ENCODE measurements at places on chromosomes 2 and 18. TPM values are rescaled to one million over a fixed set of nuclear protein-coding genes. Genes with fewer than 3 reads are reported as not detected.
A peak's percentile ranks its signal among the peaks of the same experiment; 100 is the strongest.

DNA sequence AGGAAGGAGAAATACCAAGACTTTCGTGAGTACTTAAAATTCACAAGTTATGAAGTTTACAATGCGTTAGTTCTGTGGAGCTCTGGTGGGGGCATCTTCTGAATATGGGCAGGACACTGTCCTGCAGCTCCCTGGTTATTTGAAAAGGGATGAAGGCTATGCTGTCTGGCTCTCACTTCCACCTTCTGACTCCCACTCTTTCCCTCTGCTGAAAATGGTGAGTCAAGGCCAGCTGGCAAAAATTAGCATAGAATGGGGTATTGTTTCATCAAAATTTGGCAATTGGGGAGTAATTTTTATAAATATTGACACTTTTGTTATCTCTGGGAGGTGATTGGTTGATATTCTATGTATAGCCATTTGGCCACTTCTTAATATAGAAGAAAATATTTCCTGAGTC, 177.4 kb downstream of the PARD3B start:
- no peak for DNase-seq

- DNase-seq, result peak; percentile 62
Measured at GRCh38 chr2:201827621-201828020, 21.3 kb downstream of the CDK15 start.

DNA sequence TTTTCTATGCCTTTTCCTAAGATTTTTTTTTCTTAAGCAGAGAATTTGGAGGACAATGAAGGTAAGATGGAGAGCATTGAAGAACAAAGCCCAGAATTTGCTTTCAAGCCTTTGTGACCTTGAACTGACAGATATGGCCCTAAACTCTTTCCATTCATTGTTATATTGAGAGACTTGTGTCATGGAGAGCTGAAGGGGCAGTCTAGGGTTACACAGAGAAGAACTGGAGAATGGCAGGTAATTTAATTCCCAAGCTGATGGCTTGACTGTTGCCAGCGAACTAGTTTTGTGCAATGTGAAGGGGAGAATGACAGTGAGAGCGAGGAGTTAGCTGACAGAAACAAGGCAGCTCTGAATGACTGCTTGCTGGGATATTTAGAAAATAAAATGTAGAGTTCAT, 1344.2 kb downstream of the LRP1B start:
- DNase-seq, result no peak

GRCh38 chr2:153388246-153388645, 90.3 kb downstream of the RPRM start:
- peak; percentile 17 for DNase-seq

GRCh38 chr2:225456619-225457260, 57.2 kb downstream of the NYAP2 start:
- DNase-seq, result no peak

DNA sequence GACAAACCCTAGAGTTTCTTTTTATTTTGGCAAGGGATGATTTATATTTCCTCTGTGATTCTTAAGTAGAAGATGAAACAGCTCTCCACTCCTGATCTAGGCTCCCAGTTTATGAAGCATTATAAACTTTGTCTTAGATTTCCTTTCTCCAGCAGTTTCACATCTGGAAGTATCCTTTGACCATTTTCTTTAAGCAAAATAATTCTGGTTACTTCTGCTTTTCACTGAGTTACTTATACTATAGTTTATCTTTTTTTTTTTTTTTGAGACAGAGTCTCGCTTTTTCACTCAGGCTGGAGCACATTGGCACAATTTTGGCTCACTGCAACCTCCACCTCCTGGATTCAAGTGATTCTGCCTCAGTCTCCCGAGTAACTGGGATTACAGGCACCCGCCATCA, 45.5 kb downstream of the KCMF1 start:
- DNase-seq, result no peak

MOCOS gene
- 3.2 TPM for total RNA-seq

GRCh38 chr2:109222422-109222821, 93.4 kb downstream of the SH3RF3 start:
- no peak for DNase-seq

DNA sequence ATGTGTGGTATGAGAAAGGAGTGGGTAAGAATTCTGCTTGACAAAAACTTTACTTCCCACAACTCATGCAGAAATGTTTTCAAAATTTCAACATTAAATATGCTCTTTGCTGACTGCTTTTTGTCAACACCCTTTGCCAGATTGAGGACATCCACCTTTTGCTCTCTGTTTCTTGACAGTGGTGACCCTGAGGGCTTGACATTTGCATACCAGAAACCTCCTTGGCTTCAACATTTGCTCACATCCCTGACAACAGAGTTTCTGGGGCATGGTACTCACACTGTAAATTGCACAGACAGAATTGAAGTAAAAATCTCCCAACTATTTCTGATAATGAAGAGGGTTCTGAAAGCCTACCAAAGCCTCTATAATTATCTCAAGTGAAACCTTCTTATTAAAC, 95.7 kb downstream of the RND3 start:
- DNase-seq, result no peak

DNA sequence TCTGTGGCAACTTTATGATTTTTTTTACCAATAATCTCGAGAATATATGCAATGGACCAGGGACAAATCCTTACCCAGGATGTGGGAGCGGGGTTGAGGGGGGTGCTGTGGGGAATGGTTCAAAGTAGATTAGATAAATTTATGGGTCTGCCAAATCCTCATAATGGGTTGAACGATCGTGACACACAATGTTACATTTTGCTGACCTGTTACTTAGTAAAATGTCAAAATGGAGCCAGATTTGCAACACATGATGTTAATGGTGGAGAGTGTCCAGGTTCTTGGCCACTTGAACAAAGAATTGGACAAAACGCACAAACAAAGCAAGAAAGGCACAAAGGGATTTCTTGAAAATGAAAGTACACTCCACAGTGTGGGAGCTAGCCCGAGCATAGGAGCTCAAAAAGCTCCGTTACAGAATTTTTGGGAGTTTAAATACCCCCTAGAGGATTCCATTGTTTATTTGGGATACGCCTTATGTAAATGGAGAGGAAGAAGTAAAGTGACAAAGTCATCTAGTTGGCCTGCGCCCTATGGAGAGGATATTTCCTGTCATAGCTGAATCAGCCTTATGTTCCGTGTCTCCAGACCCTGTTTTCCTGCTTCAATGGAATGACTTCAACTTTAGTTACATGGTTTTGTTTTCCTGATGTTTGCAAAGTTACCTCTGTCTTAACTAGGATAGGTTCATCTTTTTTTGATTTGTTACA, 776.0 kb downstream of the DCC start:
- no peak for DNase-seq

GRCh38 chr2:115083225-115083624, 640.8 kb downstream of the DPP10 start:
- no peak for DNase-seq

DNA sequence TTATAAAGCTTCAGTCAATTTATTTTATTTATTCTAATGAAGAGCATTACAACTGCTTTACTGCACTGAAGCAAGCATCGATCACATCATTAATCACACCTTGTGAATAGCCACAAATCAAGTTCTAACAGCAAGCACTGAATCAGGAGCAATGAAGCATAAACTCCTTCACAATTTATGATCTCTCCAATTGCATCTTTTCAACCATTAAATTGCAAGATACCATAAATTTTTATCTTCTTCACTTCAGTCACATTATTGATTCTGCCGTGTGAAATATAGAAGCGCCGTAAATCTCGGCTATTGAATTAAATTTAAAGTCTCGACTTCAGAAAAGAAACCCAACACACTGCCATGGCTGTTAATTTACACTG, 298.7 kb downstream of the CDCA7 start:
- no peak for DNase-seq

DNA sequence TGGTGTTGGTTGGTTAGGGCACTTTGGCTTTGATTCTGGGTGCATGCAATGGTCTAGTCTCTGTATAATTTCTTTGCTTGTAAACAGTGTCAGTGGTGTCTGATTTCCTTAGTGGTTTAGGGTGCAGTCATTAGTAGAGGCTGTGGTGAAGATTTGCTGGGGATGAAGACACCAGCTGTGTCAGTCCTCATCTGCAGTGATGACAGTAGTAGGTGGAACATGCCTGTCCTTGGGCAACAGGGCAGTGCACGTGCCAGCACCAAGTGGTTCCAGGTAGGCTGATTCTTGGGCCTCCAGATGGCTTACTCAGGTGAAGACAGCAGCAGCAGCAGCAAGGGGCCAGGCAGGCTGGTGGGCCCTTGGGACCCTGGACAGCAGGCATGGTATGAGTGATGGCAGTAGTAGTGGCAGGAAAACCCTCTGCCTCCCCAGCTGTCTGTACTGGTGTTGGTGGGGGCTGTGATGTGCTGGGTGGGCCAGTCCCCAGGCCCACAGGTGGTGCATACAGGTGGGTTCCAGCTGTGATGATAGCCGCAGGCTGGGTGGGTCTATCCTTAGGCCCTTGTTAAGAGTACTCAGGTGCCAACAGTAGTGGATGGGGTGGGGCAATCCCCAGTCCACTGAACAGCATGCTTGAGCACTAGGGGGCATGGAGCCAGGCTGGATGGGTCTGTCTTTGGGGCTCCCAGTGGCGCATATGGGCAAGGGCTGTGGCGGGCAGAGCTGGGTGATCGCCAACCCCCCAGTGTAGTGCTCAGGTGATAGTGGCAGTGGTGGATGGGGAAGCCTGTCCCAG, 140.7 kb upstream of the THUMPD2 start:
- no peak for DNase-seq

DNA sequence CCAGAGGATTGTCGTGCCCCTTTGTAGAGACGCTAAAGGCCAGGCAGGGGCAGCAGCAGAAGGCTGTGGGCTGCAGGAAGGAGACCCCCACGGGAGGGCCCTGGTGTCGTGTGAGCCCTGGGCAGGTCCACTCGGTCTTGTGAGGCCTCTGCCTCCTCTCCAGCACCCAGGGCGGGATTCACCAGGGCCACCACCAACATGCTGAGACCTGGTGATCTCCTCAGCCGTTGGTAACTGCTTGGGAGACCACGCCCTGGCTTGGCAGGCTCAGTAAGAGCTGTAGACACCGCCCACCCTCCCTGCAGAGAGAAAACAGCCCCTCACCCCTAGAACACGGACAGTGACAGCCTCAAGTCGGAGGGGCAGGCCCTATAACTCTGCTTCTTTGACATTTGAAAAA, 21.1 kb downstream of the MBP start:
- DNase-seq, result no peak

DNA sequence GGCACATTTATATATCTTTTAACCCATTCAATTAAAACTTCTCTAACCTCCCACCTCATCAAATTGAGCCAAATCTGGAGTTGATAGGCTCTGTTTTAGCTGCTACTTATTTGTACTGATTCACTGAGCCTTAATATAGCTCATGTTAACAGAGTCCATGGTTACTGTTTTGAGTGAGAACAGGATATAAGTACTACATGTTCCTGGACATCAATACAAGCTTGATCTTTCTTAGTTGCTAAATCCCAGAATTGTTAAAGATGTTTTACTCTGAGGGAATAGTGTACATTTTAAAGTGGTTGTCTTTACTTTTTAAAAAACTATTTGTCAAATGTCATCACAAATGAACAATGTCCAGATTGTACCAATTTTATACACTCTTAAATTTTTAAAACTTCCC, 157.7 kb downstream of the RPRM start:
- DNase-seq, result no peak

DNA sequence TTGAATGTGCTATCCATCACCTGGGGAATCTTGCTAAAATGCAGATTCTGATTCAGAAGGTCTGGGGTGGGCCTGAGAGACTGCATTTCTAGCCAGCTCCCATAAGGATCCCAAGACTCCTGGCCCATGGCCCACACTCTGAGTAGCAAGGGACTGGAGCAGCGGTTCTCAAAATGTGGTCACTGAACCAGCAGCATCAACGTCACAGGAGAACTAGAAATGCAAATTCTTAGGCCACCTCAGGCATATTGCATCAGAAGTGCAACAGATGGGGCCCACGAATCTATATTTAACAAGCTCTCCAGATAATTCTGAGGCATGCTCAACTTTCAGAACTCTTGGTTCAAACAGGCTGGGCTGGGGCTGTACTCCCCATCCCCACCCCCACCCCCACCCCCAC, 74.6 kb downstream of the DHRS9 start:
- no peak for DNase-seq

UGT1A3 gene
- total RNA-seq, result not detected

- peak; percentile 61 for DNase-seq
Measured at GRCh38 chr2:174059884-174060244, 94.7 kb upstream of the SP3 start.

DNA sequence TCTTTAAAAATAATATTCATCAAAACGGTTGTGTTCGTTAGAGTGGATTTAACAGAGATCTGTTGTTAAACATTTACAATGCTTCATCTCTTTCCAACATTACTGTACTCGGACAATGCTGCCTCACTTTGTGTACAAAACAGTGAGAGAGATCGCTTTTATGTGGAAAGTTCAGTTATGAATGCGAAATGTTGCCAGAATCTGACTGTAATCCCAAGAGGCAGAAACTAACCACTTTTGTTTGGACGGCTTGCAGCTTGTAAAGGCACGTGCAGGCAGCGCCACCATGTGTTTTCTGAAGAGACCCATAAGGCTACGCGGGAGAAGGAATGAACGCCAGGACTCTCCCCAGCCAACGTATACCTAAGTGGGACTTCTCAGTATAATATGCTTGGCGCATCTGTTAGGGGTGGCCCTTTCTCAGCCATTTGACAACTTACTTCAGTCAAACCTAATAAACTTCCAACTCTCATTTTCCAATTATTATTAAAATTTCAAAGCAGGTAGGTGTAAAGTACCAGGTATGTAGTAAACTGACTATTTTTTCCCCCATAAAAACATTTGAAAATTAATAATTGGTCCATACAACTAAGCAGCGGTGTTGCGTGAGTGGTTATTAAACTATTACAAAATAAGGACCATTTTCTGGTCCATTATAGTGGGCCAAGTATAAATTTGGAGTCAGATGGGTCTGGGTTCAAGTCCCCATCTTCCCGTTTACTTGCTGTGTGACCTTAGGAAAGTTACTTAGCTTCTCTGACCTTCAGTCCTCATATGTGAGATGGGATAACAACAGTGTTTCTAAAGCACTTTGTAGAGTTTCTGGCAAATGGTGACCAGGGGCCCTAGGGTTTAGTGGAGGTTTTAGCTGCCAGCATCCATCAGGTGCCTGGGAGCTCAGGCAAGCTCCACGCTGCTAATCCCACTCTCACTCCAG, 5.6 kb upstream of the NAPG start:
- peak; percentile 81 for DNase-seq

GRCh38 chr2:112705575-112705974, 15.2 kb upstream of the NT5DC4 start:
- DNase-seq, result no peak

DNA sequence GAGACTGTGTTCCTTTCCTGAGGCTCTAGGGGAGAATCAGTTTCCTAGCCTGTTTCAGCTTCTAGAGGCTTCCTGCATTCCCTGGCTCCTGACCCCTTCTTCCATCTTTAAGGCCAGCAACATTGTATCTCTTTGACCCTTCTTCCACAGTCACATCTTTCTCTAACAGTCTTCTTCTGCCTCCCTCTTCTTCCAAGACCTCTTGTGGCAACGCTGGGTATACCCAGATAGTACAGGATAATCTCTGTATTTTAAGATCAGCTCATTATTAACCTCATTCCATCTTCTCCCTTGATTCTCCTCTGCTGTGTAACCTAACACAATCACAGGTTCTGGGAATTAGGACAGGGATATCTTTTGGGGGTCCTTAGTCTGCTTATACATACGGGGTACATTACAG, 8.9 kb upstream of the MYL12A start:
- no peak for DNase-seq
